ENCODE measurements at places on chromosomes 1 and 21.

GRCh38 chr1:224383218-224383617, 26.5 kb downstream of the CNIH4 start:
- DNase-seq = no peak

DNA sequence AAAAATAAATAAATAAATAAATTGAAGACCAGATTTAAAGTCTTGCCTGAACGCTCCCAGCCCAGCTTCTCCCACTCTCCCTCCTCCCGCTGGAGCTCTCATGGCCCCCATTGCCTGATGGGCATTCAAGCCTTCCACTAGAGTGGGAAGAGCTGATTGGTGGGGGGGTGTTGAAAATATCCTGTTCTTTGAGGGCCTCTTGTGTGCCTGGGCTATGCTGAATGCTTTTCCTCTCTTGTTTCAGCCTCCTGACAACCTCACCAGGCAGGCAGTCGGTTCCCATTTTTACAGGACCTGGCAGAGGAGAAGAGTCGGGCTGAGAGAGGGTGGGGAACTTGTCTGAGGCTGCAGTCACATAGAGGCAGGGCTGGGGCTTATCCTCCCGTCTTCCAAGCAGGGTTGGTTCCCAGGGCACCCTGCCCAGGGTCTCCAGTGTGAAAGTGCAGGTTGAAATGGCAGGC, 59.2 kb upstream of the SSBP3 start:
- no peak for DNase-seq

DNA sequence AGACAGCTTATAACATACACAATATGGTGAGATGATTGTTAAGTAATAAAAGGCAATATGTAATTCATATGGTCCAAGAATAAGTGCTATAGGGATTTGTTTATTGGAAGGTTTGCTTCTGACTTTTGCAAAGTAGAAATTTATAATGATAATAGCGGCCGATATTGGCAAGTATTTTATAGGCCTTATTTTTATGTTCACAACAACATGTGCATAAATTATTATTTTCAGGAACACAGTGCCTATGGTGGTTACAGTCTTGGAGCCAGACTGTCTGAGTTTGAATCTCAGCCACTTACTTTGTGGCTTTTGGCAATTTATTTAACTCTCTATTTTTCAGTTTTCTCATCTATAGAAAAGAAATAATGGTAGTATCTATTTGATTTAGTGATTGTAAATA, 607.5 kb downstream of the USP25 start:
- no peak for DNase-seq

GRCh38 chr1:33288976-33289857, 31.7 kb downstream of the A3GALT2 start:
- DNase-seq = no peak

DNA sequence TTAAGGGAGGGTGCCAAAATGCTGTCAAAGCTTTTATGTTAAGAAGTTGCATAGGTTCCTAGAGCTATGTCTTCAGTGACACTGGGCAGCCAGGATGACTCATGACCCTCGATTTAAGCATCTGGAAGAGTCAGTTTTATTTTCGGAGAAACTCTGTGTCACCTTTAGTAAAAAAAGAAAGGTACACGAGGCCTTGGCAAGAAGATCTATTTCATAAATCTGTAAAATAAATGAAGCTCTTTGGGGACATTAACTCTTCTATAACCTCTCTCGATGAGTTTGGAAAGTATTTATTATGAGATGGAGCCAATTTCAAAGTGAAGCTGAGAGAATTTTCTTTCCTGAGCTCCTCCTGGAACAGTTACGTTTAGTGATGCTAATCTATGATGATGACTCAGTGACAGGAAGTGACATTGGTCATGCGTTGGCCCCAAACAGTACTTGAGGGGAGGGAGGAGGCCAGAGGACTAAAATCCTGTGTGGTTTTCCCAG, 156.5 kb downstream of the HLX start:
- DNase-seq = no peak

GRCh38 chr1:233673947-233674431, 60.1 kb downstream of the KCNK1 start:
- DNase-seq = no peak

All from NCI-H1105 (cell line).